Thoracic aorta (tissue), 2 donors: ENCODE measurements at places on chromosomes 11 and 22. TPM values are rescaled to one million over a fixed set of nuclear protein-coding genes. Genes with fewer than 3 reads are reported as not detected.

- no peaks in the 10 kb centered on the region for H3K36me3 ChIP-seq
- peaks cover 7% of the 10 kb centered on the region for H3K4me1 ChIP-seq
- H3K27me3 ChIP-seq = no peaks in the 10 kb centered on the region
- DNase-seq = no peak
- peak within 1 kb of the TSS; percentile 5 for H3K27ac ChIP-seq
- peak within 1 kb of the TSS; percentile 79 for H3K4me3 ChIP-seq
Observed at GRCh38 chr11:101583251-101584128, at the start of gene TRPC6. Gene TRPC6, minus strand, starts transcription at chr11:101584007. Its CDS starts 504 bp downstream, at chr11:101583503.

GRCh38 chr11:124202951-124203350, 19.8 kb downstream of the OR10D3 start:
- H3K36me3 ChIP-seq = no peaks in the 10 kb centered on the region
- no peak overlapping the region for H3K27ac ChIP-seq
- no peaks in the 10 kb centered on the region for H3K4me1 ChIP-seq
- no peak for DNase-seq

DNA sequence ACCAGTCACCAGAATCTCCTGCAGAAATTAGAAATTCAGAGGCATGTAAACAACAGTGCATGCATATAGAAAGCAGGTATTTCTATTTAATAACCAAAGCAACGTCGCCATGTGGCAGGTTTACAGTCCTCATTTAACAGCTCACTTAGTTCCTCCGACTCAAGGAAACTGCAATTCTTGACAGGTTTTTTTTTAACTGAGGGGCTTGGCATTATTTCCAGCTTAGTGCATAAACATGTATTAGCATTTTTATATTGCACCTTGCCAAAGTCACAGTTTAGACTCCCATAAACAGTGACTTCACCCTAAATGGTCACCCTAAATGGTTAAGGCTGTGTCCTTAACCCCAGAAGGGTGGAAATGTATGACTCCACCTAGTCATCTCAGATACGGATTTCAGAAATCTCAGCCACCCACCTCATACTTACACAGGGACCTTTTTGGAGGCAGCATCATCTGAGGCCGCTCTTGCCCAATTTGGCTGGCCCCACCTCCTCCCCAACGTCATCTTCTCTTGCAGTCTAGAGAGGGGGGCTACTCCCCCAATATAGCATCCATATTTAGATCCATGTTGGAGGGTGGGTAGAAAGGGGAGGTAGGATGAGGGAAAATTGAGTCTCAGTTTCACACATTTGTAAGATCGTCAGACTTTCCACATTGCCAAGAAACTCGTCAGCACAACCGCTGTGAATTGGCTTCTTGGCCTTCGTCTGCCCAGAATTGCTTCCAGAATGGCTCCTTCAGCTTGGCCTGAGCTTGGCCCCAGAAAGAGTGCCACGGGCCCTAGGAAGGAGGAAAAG, 31.8 kb upstream of the SLC35C1 start:
- H3K27ac ChIP-seq = no peak overlapping the region
- H3K4me3 ChIP-seq = no peak overlapping the region
- no peaks in the 10 kb centered on the region for H3K27me3 ChIP-seq
- no peak for DNase-seq
- H3K36me3 ChIP-seq = no peaks in the 10 kb centered on the region

GRCh38 chr11:106466521-106467080, 389.1 kb downstream of the AASDHPPT start:
- no peaks in the 10 kb centered on the region for H3K36me3 ChIP-seq
- no peak overlapping the region for H3K4me3 ChIP-seq

DNA sequence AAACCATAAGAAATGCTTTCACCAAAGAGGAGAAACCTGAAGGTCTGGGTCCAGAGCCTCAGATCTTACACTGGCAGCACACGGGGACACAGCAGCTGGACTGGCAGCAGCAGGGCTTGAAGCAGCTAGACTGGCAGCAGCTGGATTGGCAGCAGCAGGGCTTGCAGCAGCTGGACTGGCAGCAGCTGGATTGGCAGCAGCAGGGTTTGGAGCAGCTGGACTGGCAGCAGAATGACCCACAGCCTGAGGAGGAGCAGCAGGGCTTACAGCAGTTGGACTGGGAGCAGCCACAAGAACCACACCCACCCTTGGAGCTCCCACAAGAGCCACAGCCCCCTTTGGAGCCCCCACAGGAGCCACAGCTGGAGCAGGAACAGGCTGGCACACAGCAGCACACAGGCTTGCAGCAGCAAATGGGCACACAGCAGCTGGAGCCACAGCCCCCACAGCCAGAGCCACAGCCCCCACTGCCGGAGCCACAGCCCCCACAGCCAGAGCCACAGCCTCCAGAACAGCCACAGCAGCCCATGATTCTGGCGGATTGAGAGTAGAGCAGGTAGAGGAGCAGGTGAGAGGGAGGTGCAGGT, at the start of gene KRTAP5-11:
TSS of gene KRTAP5-11 (minus strand) at position 567 of the 587 bp plus-strand sequence. CDS start at position 529, 38 bp downstream.
- no peaks in the 10 kb centered on the region for H3K4me1 ChIP-seq
- no peak within 1 kb of the TSS for H3K4me3 ChIP-seq
- no peak for DNase-seq
- H3K27me3 ChIP-seq = no peaks in the 10 kb centered on the region
- no peaks in the 10 kb centered on the region for H3K36me3 ChIP-seq
- H3K27ac ChIP-seq = no peak within 1 kb of the TSS

DNA sequence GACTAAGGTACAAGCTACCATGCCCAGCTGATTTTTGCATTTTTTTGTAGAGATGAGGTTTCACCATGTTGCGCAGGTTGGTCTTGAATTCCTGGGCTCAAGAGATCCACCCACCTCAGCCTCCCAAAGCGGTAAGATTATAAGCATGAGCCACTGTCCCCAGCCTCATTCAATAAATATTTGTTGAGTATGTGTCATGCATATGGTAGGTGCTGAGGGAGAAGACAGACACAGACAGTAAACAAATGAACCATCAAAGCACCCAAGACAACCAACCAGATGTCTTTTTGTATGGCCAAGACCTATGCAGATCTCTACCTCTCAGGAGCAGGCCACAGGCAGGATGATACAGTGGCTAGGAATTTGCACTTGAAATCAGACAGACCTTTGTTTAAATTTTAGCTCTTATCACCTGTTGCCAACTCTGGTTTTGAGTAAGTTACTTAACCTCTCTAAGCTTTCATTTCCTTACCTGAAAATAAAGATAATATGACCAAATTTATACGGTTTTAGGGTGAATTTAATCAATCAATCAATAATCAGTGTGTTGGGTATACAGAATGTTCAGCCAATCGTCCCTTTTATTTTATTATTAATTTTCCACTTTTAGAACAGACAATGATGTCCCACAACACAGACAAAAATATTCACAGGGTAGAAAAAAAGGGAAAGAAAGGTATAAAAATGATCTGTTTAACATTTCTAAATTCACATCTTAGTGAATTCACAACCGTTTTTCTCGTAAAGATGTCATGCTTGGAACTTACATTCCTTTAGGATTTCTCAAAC, 128.2 kb downstream of the SGSM3 start:
- DNase-seq = no peak
- H3K27me3 ChIP-seq = no peaks in the 10 kb centered on the region
- H3K4me3 ChIP-seq = no peak overlapping the region
- peaks cover 30% of the 10 kb centered on the region for H3K4me1 ChIP-seq
- H3K27ac ChIP-seq = peak overlapping the region; percentile 55

DNA sequence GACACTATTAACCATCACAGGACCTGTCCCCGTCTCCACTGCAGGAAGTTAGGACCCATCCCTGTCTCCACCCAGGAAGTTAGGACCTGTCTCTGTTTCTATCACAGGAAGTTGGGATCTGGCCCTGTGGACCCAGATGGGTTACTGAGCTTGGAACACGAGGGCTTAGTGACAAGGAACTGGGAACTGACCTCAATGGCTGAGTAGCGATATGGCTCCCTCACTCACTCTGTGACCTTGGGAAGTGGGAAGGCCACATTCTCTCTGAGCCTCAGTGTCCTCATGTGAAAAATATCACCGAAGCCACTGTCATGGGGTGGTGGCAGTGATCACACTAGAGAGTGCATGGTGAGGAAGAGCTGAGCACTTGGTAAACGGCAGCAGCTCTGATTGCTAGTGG, 59.4 kb downstream of the FBLN1 start:
- H3K27me3 ChIP-seq = no peaks in the 10 kb centered on the region
- no peak overlapping the region for H3K27ac ChIP-seq
- no peak overlapping the region for H3K4me3 ChIP-seq
- H3K36me3 ChIP-seq = peaks cover 9% of the 10 kb centered on the region
- DNase-seq = no peak

DNA sequence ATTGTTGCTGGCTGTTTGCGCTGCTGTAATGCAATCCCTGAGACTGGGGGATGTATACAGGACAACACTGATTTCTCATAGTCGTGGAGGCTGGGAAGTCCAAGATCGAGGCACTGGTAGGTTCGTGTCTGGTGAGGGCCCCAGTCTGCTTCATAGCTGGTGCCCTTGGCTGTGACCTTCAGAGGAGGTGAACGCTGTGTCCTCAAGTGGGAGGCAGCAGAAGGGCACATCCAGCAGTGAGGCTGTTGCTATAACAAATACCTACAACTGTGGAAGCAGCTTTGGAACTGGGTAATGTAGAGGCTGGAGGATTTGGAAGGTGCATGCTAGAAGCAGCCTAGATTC, 21.3 kb downstream of the KRTAP5-5 start:
- H3K4me3 ChIP-seq = no peak overlapping the region
- no peak for DNase-seq
- no peak overlapping the region for H3K27ac ChIP-seq
- no peaks in the 10 kb centered on the region for H3K27me3 ChIP-seq

The OR8D1 gene
- total RNA-seq = not detected

The POU2AF2 gene
- not detected for total RNA-seq

The INSC gene
- total RNA-seq = 0.35 TPM
